ENCODE measurements at places on chromosomes 6 and 20.

DNA sequence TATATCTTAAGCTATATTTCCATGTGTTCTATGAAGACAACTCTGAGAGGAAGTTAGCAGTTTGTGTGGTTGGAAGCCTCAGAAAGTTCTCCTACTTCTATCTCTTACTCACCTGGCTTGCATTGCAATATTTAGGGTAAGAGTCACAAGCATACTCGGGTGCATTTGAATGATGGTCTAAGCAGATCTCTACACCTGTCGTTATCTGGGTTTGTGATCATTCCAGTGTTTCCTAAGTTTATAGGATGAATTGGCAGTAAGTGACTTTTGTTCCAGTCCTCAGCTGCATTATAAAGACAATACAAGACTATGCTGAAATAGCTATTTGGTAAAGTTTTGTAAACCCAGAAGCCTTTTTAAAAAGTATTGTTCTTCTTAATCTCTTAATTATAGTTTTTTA lies 36.9 kb downstream of the CBFA2T2 start:
- no peak for DNase-seq

DNA sequence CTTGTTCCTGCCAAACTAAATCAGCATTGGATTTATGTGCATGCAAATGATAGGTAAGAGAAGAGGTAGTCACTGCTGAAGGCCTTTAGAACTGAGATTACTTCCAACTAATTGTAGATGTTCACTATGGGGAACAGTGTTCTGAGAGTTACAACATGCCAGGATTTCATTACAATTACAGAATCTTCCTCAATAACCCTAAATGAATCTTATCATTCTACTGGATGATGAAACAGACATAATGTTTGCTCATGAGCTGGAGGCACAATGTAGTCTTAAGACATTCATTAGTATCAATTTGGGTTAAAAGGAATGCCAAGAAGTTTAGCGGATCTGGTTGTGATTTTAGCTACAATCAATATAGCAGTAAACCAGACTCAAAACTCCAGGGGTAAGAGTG lies 248.9 kb upstream of the THEMIS start:
- no peak for DNase-seq

GRCh38 chr20:62356589-62357186 lies 10.4 kb downstream of the LAMA5 start:
- DNase-seq = no peak

- no peak for DNase-seq
Observed at GRCh38 chr6:74256381-74256780, 560.4 kb downstream of the CD109 start.

GRCh38 chr6:167913699-167914098 lies 83.8 kb upstream of the KIF25 start:
- DNase-seq = no peak

- DNase-seq = peak; percentile 97
Observed at GRCh38 chr20:41003143-41003935, 25.3 kb upstream of the TOP1 start.

GRCh38 chr20:41006126-41006935 lies 22.3 kb upstream of the TOP1 start:
- DNase-seq = no peak
